ENCODE measurements at places on chromosomes 6 and 20.

DNA sequence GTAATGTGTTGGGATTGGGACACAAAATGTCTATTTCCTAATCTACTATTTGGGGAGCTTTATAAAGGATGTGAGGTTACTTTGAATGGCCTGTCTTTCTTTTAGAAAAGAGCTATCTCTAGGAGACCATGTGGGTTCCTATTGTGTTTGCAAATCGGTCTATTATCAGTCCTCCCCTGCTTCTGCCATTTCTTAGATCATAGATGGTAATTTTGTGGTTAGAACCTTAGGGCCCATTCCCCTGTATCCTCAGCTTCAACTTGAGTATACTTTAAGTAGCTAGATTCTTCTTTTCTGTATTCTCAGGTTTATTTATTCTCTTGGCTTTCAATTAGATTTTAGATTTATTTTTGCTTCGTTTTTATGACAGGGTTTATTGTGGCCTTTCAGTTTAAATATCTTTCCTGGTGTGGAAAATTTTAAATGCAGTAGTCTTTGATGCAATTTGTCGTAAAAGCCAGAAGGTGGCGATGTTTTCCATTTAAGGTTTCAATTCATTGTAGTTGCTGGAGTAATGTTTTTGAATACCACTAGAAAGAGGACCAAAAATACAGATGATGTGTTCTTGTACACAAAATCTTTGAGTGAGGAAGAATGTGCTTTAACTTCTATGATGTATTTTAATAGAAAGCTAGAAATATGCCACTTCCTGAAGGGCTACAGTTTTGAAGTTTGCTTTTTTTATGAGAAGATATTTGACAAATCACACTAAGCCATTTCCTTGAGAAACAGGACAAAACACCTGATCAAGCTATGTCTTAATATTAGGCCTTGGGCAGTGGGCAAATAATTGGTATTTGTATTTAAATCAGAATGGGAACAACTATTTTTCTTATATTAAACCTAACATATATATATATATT is 20.3 kb downstream of the TBPL1 start:
- DNase-seq: no peak

GRCh38 chr6:21887231-21888185 is 294.0 kb downstream of the SOX4 start:
- no peak for DNase-seq

DNA sequence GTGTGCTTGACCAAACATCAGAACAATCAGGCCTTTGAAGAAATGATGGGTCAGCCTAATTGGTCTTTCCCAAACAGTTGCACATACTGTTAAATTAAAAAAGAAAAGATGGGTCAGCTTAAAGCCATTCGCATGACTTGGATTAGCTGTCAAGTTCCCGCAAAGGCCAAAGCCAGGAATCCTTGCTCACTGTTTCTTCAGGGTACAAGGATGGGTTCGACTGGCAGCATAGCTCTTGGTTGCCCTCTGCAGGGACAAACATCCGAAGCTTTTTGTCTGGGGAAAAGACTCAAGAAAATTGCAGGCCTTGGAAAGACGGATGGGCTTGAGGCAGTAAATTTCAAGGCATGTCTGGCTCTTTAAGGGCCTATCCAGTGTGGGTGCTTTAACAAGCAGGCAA is 168.0 kb downstream of the HDGFL1 start:
- no peak for DNase-seq

GRCh38 chr6:144104488-144104887 is 9.1 kb upstream of the SF3B5 start:
- DNase-seq: no peak

DNA sequence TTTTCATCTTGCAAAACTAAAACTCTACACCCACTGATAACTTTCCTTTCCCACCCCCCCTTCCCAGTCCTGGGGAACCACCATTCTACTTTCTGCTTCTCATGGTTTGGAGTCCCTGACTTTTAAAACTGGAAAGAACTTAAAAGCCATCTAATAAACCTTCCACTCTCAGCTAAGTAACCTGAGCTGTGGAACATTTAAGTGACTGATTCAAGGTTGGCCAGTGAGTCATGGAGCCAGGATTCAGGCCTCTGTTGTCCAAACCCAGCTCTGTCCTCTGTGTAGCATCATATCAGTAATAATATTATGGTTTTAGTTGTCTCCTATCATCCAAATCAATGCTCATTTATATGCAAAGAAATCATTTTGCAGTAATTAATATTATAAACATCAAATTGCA is 176.0 kb upstream of the NT5E start:
- DNase-seq: no peak

DNA sequence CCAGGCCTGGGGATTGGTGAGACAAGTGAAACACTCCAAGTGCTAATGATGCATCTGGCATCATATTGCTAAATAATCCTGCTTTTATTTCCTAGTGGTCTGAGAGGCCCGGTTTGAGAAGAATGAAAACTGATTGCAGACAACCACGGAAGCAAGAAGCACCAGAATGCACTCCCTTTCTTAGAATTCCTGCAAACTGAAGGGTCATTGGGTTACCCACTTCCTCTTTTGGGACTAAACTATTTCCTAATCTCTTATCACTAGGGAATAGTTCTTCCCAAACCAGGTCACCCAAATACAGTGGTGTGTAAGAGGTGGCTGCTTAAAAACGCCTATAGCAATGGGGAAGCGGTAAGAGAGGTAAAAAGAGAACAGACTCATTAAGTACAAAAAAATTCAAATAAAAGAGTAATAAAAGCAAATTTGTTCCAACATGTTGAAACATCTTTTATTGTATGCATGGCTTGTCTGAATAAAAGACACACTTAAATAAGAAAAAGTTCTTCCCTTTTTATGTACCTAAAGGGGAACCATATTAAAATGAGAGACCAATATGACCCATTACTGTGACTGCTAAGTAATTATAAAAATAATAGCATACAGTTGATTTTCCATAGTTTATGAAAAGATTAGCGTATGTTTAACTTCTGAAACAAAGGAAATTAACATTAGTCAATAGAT is 125.8 kb downstream of the MYB start:
- no peak for DNase-seq

- DNase-seq: no peak
These were observed 24.7 kb upstream of the CRISP1 start for GRCh38 chr6:49890988-49891387.

- no peak for DNase-seq
These were observed 113.5 kb downstream of the OTOR start for GRCh38 chr20:16861708-16862107.

- no peak for DNase-seq
These were observed 18.0 kb downstream of the MCM8 start for GRCh38 chr20:5968462-5968861.

- no peak for DNase-seq
These were observed 300.6 kb upstream of the ECI2 start for GRCh38 chr6:4435981-4436445.

GRCh38 chr20:15047042-15047441 is 709.6 kb upstream of the FLRT3 start:
- no peak for DNase-seq

DNA sequence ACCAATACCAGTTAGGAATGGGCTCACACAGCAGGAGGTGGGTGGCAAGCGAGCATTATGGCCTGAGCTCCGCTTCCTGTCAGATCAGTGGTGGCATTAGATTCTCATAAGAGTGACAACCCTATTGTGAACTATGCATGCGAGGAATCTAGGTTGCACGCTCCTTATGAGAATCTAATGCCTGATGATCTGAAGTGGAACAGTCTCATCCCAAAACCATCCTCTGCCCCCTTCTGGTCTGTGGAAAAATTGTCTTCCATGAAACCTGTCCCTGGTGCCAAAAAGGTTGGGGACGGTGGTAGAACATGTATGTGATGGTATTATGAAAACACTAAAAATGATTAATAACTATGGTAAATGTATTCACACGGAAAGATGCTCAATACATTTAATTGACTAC is 99.7 kb upstream of the HIVEP1 start:
- DNase-seq: no peak

DNA sequence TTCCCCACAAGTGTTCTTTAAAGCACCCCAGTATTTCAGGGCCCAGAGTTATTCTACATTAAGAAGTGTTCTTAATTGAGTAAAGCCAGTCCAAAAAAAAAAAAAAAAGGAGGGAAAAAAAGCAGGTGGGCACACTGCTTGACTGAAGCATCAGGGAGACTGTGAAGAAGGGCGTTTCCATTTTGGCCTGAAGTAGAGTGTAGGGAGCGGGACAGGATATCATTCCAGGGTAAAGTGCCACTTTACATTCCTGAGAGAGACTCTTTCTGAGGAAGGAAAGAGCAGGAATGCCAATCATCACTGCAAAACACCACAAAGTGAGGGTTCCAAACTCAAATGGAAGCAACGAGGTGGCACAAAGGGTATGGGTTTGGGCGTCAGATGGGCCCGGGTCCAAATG is 54.1 kb upstream of the BEND6 start:
- DNase-seq: no peak
